ENCODE measurements at places on chromosomes 2 and 18.

- DNase-seq = no peak
Observed at GRCh38 chr18:49537232-49537896, 24.5 kb upstream of the LIPG start.

DNA sequence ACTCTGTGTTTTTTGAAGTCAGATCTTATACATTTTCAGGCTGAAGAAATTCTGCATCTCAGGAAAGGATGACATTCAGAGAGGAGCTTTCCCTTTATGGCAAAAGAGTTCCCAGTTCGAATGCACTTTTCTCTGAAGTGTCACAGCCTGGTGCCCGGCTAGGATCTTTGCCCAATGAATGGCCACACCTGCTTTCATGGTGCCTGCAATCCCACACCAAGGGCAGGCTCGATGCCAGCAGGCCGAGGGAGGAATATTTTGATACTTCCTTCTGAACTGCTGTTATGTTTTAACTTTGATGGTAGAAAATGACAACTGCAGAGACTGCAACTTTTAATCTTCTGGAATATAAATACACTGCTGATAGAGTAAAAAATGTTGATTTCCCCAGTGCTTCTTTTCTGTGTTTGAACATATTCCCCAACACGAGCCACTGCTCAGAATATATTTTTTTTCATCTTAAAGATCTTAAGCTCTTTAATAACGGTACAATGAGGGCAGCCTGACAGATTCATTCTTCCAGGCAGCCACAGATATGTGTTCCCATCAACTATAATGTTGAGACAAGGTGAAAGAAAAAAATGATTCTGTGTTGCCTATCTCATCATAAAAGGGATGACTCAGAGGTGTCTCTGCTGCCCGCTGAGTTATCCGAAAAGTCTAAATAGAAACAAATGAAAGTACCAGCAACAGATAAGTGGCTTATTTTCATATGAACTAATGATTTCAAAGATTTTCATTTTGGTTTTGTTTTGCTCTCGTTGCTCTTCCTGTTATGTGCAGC is 848.5 kb downstream of the DCDC2C start:
- DNase-seq = no peak

DNA sequence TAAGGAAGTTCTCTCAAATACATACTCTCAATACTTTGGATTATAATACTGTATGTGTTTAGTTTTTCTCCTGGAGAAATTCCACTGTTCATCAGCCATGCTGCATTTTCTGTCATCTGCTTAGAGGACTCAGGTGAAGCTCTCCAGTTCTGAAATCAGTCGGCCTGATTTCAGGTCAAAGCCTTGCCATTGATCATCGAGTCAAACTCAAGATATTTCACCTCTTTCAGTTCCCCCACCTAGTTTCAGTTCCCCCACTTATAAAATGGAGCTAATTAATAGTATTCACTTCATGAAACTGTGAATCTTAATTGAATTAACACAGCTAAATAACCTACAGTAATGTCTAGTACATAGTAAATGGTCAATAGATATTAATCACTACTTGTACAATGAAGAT is 75.3 kb upstream of the L3MBTL4 start:
- no peak for DNase-seq

GRCh38 chr2:11042841-11043240 is 112.4 kb upstream of the SLC66A3 start:
- DNase-seq = no peak

DNA sequence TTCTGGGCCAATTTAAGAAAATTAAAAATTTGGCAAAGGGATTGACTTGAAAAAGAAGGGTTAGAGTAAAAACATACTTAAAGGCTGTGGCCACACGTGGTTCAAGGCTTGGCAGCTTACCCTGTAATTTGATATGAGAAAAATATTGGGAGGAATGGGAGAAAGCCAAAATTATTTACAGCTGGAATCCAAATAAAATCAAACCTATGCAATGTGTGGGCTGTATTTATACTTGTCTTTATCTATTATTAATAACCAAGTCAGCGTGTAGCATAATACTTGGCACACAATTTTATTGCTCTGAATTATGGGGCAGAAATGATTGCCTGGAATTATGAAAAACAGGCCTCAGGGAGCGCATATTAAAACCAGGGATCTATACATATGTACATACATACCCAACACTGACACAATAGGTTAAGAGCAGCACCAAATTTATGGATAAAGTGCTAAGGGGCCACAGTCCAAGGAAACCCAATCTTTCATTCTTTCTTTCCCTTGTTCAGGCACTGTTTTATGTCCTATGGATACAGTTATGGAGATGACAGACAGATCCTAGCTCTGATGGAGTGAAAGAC is 35.6 kb downstream of the FAM124B start:
- DNase-seq = no peak

- DNase-seq = no peak
Observed at GRCh38 chr2:99842451-99842850, 299.9 kb downstream of the AFF3 start.

GRCh38 chr2:157336137-157337010 is 10.8 kb upstream of the ERMN start:
- DNase-seq = no peak

DNA sequence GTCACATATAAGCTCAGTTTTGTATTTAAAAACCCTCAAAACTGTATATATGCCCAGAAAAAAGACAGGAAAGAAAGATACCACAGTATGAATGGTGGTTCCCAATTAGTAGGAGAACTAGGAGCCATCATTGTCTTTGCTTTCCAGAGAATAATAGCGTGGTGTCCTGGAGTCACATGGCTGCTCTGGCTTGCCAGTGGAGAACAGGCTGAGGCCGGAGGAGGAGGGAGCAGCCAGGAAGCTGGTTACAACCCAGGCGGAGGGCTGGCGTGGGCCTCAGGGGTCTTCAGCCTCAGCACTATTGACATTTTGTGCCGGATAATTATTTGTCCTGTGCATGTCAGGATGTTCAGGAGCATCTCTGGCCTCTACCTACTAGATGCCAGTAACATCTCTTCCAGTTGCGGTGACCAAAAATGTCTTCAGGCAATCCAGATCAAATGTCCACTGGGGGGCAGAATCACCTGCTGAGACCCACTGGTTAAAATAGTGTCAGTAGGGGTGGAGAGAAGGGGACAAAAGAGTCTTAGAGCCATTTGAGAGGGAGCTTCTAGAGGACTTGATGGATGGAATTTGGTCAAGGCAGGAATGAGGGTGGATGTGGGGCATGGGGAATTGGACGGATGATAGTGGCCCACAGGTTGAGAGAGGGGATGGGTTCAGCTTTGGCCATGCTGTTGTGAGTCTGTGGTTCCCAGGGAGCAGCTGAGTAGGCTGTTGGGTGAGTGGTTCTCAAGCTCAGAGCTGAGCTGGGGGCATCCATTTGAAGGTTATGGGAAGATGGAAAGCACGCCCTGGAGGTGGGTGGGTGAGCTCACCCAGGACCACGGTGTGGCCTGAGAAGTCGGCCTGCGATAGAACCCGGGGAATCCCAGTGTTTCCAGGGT is 144.9 kb downstream of the AGAP1 start:
- no peak for DNase-seq

- no peak for DNase-seq
Observed at GRCh38 chr2:793236-793635, 116.0 kb upstream of the TMEM18 start.

DNA sequence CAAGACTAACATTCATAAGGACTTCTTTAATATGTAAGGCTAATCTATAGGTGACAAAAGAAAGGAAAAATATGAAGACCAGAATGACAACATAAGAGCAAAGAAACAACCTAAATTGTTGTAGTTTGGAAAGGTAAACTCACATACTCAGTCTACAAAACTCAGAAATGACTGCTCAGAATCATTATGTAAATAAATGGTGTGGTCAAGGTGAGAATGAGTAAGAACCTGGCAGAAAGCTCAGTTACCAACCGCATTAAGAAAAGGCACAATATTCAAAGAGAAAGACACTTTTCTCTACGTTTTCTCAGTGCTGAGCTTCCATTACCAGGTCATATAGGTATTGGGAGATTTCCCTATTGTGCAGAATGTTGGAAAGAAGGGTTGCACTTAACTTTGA is 15.8 kb downstream of the ATF2 start:
- no peak for DNase-seq

DNA sequence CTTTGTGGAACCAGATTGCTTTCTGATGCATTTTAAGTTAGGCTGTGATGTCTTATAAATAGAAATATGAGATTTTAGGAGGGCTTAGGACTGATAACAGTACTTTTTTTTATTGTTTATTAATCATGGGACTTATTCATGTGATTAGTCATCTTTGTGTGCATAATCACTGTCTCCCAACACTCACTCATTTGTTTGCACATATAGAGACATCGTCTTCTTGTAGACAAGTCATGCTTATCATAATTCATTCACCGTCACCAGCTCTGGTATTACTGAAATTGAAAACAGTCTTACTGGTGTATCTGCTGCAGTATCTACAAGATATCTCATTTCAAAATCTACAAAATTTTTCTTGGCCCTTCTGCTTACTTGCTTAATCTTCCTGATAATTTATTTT is 45.8 kb downstream of the WDR7 start:
- no peak for DNase-seq

- no peak for DNase-seq
Observed at GRCh38 chr2:240458900-240459391, 23.5 kb downstream of the GPC1 start.

- DNase-seq = no peak
Observed at GRCh38 chr2:226994775-226995174, 158.9 kb downstream of the RHBDD1 start.

DNA sequence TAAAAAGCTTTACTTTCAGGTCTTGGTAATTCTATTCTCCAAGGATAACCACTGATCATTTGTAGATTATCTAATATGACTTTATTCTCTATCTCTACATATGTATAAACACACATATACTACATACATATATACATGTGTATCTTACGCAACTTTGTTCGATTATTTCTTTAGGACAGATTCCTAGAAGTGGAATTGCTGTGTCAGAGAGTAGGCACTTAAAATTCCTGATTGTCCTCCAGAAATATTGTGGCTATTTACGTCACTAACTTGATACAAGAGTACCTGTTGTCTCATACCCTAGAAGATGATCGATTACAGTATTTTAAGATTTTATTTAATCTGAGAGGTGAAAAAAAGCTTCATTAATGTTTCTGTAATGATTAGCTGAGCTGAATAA is 57.9 kb downstream of the FAM98A start:
- DNase-seq = no peak

All from activated CD8-positive, alpha-beta memory T cell treated with anti-CD3 and anti-CD28 coated beads for 4 hours (primary cell).